ENCODE measurements at places on chromosomes 2 and 18. TPM values are rescaled to one million over a fixed set of nuclear protein-coding genes. Genes with fewer than 3 reads are reported as not detected.

CEBPZ gene
- 43.4 TPM for total RNA-seq

RPL31 gene
- 2,253 TPM for total RNA-seq

DSG1 gene
- total RNA-seq = not detected

COL4A4 gene
- 0.03 TPM for total RNA-seq

CPS1 gene
- 0.48 TPM for total RNA-seq

C1GALT1C1L gene
- not detected for total RNA-seq

ACADL gene
- total RNA-seq = not detected
